ENCODE measurements at places on chromosomes 7 and 10.

GRCh38 chr7:149310113-149310836 lies 48.3 kb downstream of the ZNF783 start:
- no peak for DNase-seq

DNA sequence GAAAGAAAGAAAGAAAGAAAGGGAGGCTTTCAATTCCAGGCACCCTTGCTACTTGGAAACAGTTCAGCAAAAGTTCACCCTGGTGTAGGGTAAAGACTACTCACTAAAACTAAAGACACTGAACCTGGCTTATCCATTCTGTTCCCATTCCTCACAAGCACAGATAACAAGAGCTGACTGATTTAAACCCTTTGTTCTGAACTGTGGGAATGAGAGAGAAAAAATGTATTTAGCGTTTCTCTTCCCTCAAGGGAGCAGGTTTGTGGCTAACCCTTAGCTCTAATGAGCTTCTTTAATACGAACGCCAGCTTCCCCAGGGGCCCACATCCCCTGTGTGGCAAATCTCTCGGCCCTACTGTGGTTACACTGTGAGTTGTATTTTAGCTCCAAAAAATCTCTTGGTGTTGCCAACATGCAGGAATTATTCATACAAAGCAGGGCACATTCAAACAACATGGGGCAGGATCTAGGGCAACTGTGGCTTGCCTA lies 23.3 kb downstream of the PRTFDC1 start:
- DNase-seq: peak; percentile 42

DNA sequence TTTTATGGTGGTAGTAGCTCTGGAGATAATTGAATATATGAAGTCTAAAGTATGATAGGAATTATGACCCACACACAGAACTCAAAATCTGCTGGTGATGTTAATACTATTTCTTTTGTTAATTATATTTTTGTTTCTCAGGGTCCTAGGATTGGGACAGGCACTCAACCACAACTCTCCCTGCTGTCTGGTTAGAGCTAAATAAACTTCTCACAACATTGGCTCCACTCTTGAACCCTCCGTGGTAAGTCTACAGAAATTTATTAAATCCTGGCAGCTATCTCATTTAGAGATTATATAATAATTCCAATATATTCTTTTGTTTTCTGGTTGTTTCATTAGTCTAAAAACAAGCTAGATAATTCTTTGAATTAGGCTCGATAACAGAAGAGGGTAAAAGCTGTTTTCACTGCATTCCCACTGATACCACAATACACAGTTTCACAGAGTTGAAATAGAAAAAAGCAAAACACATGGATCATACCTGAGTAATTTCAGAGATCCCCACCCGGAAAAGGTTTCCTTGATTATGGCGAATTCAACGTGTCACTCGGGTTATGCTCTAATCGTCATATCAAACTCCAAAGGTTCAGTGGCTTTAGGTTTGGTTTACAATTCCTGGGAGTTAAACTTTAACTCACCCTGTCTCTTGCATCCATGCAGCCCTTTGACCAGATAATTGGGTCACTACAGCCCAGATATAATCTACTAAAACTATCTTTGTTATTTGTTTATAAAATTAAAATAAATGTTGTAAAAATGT lies at the start of gene A1CF:
Gene A1CF, minus strand, starts transcription at position 531 of the 763 bp plus-strand sequence. CDS start 25,687 bp downstream, outside the sequence.
- DNase-seq: no peak

DNA sequence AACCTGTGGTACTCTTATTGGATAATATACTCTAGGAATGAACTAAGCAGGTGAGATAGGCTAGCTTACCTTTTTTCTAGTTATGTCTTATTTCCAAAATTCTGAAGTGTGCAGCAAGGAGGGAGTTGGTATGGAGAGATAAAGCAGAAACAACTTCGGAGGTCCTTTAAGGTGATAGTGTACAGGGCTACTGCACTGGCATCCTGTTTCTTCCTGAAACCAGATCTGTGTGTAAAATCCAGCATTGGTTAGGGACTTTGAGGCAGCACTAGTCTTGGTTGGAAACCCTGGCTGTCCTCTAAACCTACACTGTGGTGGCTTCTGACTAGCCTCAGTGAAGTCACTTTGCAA lies 66.9 kb upstream of the STRIP2 start:
- DNase-seq: no peak

DNA sequence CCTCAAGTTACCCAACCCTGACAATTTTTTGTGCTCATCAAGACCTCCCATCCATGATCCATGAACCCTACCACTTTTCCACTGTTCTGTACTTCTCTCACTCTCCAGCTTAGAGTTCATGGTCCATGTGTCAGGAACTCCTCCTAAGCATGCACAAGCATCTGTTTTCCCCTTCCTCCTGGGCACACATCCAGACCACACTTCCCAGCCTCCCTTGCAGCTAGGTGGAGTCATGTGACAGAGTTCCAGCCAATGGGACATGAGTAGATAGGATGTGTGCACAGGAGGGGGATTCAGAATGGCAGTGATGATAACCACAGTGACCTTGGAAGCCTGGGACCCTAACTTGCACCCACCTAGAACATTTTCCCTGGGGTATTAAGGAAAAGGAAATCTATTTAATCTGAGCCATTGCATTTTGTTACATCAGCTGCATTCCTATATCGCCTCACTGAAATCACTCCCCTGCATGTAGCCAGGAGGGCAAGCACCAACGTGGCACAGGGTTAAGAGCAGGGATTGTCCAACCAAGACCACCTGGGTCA lies 9.6 kb upstream of the FRMPD2 start:
- DNase-seq: no peak

- no peak for DNase-seq
Measured at GRCh38 chr10:5685764-5686240, 1.2 kb downstream of the TASOR2 start.

DNA sequence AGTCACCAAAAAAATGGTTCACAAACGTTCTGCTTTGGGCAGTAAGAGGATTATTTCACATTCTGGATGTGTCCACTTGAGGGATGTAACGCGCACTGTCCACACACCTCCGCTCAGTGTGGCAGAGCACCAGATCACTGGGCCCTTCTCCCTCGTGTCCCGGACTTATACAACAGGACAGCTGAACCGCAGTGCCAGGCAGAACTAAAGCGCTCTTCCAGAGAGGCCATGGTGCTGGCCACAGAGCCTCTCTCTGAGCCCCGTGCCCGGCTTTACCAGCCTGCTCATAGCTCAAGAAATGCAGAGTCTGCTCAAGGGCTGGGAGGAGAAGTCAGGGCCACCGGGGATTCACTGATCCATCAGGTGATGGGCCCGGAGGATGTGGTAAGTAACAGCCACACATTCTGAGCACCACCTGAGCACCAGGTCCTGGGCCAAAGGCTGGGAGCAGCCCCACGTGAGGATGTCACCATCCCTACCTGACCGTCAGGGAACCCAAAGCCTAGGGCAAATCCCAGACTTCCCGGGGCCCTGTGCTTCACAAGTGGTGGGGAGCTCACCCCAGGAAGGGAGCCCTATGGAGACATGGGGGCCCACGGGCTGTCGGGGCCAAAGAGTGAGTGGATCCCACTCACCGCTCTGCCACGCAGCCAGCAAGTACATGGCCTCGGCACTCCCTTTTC lies 74.9 kb downstream of the FAM53B start:
- DNase-seq: no peak

DNA sequence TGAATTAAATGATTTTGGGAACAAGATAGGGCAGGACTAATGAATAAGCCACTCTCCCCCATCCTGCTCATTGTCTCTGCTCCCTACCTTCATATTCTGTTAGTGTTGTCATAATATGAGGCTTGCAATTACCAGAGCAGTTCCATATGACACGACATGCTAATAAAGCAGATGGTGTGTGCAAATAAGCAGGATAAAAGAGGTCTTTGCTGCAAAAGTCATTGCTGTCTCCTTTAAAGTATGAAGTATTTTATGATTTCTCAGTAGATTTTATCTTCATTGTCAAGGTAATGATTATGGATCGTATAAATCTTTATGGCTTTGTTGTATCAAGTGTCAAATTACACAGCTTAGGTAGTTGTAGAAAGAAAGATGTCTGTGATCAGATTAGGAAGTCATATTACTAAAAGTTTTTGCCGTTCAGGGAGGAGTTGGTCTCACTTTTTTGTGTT lies 114.8 kb downstream of the SDK1 start:
- DNase-seq: no peak

GRCh38 chr7:55187701-55188491 lies 169.1 kb downstream of the EGFR start:
- no peak for DNase-seq

- no peak for DNase-seq
Measured at GRCh38 chr10:17101257-17101909, 28.2 kb downstream of the CUBN start.

DNA sequence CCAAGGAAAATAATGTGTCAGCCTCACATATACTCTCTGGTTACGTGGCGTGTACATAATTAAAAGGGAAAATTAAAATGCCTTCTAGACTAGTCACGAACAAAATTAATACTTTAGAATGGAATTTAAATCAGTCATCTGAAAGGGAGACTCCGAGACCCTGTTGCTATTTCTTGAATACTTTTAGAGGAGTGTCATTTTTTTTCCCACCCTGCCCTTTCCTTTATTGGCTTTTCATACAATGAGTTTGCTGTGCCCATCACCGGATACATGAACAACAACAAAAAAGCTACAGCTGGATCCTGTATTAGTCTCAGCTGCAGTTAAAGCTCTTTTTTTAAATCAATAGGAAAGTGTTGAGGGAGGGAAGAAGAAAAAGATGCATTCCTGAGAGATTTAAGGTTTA lies 20.1 kb downstream of the CYTH3 start:
- DNase-seq: no peak

DNA sequence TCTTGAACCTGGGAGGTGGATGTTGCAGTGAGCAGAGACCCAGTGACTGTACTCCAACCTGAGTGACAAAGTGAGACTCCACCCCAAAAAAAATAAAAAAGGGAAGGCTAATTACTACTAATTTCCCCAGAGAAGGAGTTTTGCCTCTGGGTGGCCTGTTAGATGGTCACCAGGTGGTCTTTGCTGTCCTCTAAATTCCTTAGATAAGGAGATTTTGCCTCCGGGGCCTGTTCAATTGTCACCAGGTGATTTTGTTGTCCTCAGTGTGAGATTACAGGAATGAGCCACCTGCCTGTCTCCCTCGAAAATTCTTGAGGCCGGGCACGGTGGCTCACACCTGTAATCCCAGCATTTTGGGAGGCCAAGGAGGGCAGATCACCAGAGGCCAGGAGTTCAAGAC lies 24.4 kb upstream of the ZMIZ2 start:
- DNase-seq: no peak

DNA sequence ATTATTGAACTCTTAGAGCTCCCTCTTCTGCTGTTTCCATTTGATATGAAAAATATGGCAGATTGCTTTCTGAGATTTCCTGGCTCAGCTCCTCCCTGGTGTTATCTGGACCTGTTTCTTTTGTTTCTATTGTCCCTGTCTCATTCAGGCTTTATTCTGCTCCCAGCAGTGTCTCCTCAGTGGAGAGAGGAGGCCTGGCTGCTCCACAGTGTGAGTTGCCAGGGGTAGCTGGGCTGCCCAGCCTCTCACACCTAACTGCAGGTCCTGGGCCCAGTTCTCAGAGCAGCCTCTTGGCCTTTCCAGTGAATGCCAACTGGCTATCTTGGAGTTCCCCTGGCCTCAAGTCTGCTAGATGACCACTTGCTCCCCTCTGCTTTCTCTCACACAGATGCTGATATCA lies 127.0 kb downstream of the VPS41 start:
- no peak for DNase-seq

DNA sequence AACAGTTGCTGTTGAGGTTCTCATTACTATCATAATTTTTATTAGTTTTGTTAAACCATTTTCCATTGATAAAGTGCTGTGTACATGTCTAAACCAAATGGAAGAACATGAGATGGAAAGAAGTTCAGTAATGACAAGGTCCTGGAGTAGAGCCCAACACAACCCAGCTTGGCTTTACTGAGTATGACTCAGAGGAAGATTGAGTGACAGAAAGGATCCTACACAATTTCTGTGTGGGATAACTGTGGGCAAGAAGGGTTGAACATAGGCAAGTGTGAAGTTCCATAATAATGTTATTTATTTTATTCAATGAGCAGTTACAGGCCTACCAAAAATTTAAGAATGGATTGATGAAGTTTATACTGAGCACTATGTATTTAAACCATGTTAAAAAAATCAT lies 15.9 kb downstream of the PRKG1 start:
- no peak for DNase-seq

DNA sequence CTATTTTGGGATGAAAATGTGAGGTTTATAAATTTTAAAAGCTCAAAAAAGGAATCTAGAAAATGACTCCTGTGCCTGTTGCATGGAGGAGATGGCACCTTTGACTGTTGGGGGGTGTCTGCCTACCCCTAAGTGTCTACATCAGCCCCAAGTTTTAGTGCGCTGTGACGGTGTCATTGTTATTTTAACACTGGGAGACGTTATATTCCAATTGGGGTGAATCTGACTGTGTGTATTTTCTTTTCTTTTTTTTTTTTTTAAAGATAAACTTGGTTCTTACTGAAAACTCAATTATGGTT lies 517 bp downstream of the SRGN start:
- no peak for DNase-seq

- no peak for DNase-seq
Measured at GRCh38 chr10:112811741-112812551, 138.1 kb upstream of the TCF7L2 start.
